ENCODE measurements at places on chromosomes 5 and 9.

GRCh38 chr9:84620338-84620737, 49.2 kb upstream of the NTRK2 start:
- DNase-seq: no peak

DNA sequence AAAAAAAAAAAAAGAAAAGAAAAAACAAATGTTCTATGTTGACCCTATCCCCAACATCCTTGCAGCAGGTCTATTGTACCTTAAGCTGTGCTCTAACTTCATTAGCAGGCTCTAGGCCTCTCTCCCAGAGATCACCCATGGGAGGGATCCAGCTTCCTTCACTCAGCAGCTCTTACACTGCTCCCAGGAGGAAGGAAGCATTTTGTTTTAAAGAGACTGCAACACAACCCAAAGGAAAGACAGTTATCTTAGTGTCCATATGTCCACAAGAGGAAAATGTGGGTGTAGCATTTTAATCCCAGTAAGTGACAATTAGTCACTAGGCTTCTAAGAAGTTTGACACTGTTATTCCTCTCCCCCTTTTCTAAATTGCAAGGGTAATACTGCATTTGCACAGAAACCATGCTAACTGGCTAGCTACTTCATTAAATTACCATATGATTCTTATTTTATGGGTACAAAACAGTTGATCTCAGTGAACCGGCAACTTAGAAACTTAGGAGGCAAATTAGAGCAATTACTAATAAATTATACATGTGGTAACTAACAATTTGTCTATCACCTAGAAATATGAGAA, 58.8 kb downstream of the MARCHF3 start:
- no peak for DNase-seq

DNA sequence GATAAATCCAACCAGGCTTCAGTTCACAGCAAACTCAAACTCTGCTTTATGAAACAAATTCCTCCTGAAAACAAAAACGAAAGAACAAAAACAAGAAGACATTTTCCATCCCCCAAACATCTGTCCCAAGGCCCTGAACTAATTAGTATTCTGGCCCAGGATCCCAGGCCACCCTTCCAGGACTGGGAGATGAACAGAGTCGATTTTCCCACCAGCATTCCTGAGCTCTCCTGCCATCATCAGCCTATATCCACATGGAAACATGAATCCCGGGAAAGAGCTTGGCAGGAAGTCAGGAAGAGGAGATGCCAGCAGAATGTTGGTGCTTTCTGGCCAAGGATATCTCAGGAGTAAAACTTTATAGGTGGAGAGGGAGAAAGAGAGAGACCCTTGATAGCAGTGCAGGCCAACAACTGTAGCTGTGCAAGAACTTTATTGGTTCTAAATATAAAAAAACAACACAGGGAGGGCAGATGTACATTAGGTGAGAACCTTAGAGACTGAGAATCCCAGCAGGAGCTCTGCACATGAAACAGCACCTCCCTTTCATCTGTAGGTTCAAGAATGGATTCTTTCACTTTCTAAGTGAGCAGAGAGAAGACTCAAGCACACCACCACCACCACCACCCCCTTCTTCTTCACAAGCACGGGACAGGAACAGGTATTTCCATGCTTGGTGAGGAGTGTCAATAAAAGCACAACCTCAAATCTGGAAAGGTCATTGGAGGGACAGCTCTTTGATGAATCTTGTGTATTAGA, 190.7 kb upstream of the TAS2R1 start:
- DNase-seq: no peak

- no peak for DNase-seq
Measured at GRCh38 chr5:145811834-145812625, 23.1 kb downstream of the PRELID2 start.

DNA sequence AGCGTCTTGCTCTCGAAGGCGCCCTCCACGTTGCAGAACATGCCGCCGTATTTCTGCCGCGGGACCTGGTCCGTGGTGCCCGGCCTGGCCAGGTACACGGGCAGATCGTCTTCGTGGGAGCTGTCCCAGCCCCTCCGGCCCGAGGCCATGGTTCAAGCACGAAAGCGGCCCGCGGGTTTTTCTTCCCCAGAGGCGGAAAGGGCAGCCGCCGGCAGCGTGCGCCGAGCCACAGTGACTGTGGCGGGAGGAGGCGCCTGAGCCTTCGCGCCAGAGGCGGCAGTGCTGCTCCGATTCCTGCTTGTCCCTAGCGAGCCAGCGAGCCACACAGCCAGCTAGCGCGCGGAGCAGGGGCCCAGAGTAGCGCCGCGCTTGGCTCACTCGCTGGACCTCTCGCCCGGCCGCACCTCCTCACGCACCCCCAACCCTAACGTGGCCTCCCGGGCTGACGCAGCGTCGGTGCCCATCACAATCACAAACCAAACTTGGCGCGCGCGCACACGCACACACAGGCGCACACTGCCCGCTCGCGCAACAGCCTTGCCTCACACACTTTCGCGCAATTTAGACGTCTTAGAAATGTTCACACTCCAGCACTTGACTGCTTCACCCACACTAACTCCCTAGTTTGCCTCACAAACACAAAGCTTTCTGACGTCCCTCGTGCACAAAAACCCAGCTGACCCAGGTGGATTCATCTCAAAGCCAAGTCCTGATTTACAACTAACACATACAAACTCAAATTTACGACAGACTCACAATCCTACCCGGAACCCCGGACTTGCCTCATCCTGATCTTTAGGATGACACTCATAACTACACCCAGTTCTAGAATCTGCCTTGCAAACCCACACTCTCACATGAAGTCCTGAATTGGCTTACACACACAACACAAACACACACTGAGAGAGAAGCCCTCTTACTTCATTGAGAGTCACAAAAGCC, at the start of gene DPYSL3:
TSS of gene DPYSL3 (minus strand) at position 359 of the 942 bp plus-strand sequence. CDS start at position 149, 210 bp downstream.
- peak; percentile 35 for DNase-seq

- no peak for DNase-seq
Measured at GRCh38 chr5:96331210-96331609, 101.8 kb downstream of the PCSK1 start.

DNA sequence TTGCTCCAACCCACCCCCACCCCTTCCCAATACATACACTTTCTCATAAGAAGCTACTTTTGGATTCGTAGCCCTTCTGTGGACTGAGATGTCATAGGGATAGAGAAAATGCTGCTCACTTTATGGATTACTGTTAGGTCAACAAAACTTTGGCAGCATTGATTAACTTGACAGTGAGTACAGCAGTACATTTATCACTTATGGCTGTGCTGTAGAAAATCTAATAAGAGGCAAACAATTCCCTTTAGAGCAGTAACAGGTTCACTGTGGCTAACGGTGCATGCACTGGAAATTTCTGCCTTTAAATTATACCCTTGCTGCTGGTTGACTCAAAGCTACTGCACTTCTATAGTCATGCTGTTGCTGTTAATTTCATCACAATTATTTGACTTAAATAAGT, 59.2 kb downstream of the PPIC start:
- DNase-seq: no peak

GRCh38 chr5:127824126-127824525, 120.9 kb downstream of the CCDC192 start:
- no peak for DNase-seq

- no peak for DNase-seq
Measured at GRCh38 chr9:68685770-68686169, 19.3 kb upstream of the PIP5K1B start.

DNA sequence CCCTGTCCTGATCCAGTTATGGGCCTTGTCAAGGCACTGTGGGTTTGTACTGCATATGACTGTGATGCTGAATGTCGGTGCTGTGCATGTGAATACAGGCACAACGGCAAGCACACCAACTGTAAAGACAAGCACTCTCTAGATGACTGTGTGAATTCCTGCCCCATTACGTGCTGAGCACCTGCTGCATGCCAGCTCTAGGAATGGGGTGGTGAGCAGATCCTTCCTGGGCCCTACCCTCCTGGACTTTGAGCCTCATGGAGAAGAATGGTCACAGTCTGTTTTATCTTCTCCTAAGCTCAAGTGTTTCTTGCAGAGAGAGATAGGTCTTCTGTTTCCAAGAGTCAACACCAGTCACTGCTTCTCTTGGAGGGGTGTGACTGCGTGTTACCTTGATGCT, 56.0 kb upstream of the RARS1 start:
- DNase-seq: no peak

DNA sequence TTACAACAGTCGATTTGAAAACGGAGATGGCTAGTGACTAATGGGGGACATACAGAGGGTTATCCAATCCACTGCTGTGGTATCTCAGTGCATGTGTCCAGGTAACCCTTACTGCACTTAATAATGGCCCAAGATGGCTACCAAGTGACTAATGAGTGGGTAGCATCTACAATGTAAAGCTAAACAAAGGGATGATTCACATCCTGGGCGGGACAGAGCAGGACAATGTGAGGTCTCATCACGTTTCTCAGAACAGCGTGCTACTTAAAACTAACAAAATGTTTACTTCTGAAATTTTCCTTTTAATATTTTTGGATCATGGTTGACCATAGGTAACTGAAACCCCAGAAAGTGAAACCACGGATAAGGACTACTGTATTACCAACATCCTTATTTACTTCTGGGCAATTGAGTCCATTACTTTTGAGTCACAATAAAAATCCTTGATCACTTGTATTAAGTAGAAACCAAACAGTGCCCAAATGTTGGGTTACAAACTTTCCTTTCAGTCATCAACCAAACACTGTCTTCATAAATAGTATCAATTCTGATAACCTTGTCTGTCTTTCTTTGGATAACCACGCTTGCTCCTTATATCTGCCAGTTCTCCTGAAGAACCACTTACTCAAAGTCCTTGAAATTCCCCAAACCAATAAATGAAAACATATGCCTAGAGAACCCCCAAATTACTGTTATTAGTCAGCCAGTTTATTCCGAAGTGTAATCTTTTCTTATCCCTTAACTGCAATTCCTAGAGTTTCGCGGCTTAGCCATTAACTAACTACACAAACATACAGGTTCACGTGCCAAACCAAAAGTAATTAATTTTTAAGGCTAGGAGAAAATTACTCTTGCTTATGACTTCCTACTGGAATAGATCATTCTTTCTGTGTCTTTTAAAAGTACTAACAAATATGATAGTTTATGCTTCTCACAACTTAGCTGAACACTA, 59.7 kb downstream of the ELL2 start:
- peak; percentile 10 for DNase-seq

DNA sequence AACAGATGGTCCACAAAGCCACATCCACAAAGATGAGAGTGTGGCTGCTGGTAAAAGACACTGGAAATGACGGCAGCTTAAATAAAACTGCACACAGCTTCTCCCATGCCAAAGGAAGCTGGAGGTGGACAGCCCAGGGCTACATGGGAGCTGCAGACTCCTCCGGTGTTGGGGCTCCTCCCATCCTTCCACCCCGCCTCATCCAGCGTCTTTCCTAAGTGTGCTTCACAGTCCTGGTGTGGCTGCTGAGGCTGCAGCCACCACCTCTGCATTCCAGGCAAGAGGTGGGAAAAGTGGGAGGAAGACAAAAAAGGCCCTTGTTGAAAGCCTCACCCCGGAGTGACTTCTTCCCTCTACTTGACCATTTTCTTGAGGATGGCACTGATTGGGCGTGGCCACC, 37.0 kb upstream of the IRX4 start:
- no peak for DNase-seq

- peak; percentile 68 for DNase-seq
Measured at GRCh38 chr9:114894609-114895433, 35.6 kb downstream of the TNFSF8 start.

DNA sequence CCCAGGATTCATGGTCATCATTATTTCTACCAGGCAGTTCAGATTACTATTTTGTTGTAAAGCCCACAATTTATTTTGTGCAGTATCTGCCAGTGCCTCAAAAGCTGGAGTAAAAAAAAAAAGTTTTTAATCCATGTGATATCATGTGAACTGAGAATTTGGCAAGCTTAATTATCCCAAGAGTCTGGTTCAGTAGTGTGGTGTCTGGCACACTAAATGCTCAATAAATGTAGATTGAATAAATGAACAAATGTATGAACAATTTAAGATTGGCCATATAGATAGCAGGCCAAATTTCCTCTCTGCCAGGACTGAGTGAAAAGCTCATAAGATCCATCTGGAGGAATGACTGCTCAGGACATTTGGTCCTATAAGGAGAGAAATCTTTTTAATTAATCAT, 533.0 kb downstream of the TLE1 start:
- no peak for DNase-seq

DNA sequence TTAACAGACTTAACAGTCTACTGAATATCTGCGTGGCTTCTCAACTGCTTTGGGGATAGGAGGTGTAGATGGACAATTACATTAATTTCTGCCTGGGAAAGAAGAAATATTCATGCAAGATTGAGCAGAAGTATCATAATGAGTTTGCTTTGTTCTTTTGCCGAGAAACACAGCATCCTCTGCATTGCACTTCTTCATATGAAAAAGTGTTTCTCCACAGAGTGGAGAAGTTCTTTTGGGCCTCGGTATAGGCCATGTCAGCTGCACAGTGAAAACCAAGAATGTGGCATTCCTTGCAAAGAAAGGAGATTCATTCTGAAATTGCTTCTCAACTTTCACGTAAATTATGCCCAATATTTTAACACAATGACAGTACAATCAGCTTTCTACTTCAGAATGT, 17.6 kb upstream of the SNX2 start:
- no peak for DNase-seq

GRCh38 chr5:121726991-121727390, 124.7 kb upstream of the FTMT start:
- DNase-seq: no peak

DNA sequence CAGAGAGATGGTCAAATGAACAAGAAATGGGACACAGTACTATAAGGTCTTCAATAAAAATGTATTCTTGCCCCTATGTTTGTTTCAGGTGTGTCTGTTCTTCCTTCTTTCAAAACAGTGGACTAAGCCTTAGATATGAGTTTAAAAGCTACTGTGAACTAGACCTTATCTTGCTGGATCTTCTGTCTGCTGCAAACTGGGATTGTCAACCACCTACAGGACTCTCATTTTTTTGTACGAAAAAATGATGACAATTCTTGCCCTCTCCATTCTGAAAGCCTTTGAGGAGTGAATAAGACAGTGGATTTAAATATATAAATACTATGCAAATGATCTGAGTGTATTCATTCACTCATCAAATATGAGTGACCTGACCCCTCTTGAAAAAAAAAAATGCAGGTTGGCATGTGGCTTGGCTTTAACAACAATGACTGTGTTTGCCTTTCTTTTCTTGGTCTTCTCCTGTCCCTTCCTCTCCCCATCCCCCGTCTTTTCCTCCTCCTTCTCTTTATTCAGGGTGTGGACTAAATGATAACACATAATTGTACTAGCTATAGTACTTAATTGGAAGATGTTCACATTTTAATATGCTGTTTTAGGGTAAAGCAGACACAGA, 235.5 kb upstream of the TRIM32 start:
- no peak for DNase-seq

DNA sequence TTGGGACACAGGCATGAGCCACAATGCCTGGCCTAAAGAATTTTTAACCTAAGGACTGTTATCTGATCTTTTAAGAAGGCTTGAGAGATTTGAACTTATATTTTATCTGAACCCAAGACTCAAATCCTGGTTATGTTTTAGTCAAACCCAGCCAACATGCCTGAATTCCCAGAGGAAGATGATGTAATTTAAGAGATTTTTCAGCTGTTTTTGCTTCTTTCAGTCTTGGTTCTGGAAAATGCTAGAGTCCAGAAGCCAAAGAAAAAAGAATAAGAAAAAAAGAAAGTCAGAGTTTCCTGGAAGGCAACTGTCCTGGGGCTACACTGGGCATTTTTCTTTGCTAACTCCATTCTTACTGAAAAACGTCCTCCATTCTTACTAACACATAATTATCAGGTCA, 85.8 kb downstream of the SNX18 start:
- DNase-seq: no peak
